ENCODE measurements at places on chromosomes 12 and 14. TPM values are rescaled to one million over a fixed set of nuclear protein-coding genes. Genes with fewer than 3 reads are reported as not detected.

PLXNC1 gene
- 3.2 TPM for total RNA-seq

MYF5 gene
- total RNA-seq, result not detected

MYO1A gene
- total RNA-seq, result not detected

- DNase-seq, result no peak
Observed at GRCh38 chr12:125114365-125115141, 49.3 kb downstream of the AACS start.

DNA sequence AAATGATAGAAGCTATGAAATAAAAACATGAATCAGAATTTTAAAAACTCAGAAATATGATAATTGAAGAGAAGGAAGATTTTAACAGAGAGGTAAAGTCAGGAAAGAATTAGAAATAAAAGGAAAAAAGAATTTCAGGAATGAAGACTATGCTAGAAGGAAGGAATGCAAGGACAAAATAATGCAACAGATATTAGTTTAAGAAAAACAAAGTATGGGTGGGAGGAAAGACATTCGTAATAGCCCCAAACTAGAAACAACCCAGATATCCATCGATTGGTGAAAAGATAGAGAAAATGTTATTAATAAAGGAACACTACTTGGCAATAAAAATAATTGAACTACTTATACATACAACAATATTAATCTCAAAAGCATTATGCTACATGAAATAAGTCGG, 129.6 kb downstream of the AKAP6 start:
- no peak for DNase-seq

DNA sequence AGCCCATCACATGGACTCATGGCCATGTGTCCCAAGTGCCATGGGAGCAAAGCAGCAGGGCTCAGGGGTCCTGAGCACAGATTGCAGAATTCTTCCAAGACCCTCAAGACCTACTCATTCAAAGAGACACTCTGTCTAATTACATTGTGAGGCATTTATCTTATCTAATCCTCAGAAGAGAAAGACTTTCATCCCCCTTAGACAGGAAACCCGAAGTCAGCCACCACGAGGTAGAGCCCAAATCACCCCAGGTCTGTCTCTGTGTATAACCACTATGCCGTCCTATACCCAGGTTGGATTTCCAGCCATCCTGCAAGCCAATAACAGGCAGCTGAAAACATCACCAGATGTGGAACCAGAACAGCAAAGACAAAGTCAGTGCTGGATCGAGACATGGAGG, 8.9 kb upstream of the BCL11B start:
- DNase-seq, result no peak

All from mammary epithelial cell (primary cell).